ENCODE measurements at places on chromosomes 3 and 15.

DNA sequence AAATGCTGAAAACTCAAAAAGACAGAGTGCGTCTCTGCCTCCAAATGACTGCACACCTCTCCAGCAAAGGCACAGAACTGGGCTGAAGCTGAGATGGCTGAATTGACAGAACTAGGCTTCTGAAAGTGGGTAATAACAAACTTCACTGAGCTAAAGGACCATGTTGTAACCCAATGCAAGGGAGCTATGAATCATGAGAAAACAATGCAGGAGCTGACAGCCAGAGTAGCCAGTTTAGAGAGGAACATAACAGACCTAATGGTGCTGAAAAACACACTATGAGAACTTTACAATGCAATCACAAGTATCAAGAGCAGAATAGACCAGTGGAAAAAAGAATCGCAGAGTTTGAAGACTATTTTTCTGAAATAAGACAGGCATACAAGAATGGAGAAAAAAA, 10.1 kb upstream of the AVEN start:
- DNase-seq, result no peak

- no peak for DNase-seq
Measured at GRCh38 chr3:195873971-195874370, 34.4 kb downstream of the TNK2 start.

DNA sequence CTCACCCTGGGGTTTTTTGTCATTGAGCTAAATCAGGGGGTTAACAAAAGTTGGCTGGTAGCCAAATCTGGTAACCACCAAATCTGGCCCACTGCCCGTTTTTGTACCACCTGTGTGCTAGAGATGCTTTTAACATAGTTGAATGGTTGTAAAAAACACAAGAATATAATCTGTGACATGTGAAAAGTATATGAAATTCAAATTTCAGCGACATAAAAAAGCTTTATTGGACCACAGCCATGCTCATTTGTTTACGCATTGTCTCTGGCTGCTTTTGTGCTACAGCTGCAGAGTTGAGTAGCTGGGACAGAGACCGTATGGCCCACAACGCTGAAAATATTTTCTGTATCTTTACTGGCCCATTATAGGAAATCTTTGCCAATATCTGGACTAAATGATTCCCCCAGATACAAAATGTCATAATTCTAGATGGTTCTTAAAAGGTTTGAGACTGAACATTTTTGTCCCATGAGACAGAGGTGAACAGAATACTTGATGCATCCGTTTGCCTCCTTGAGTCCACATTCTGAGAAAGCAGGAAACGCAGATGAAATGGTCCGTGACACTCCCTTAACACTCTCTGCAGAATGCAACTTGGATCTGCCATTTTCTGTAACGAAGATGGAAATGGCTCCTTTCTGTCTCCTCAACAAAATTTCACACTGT, 120.9 kb upstream of the PDZRN3 start:
- no peak for DNase-seq

- no peak for DNase-seq
Measured at GRCh38 chr3:129312671-129313414, 34.2 kb downstream of the HMCES start.

GRCh38 chr3:33737146-33737545, 19.1 kb upstream of the CLASP2 start:
- DNase-seq, result no peak

- no peak for DNase-seq
Measured at GRCh38 chr3:175338775-175339535, 479.8 kb downstream of the NAALADL2 start.

GRCh38 chr3:149501524-149501923, 27.0 kb downstream of the TM4SF4 start:
- DNase-seq, result no peak

- DNase-seq, result no peak
Measured at GRCh38 chr3:66000506-66000905, 38.2 kb downstream of the MAGI1 start.

GRCh38 chr15:98953000-98953787, 54.4 kb downstream of the PGPEP1L start:
- no peak for DNase-seq

DNA sequence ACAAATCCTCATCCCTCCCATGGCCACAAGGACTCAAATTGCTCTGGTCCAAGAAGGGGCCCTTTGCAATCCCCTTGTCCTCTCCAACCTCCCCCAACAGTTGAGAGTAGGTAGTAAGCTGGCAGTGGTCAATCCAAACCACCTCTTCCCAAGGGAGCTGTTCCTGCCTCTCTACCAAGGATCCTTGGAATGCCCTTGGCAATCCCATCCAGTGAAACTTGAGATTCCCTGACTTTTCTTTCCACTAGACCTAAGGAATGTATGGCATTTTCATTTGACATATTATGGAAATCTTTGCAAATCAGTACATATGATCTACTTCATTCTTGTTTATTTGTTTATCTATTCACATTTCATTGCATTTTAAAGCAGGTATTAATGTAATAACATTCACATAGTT, 4.8 kb upstream of the RBP2 start:
- no peak for DNase-seq

DNA sequence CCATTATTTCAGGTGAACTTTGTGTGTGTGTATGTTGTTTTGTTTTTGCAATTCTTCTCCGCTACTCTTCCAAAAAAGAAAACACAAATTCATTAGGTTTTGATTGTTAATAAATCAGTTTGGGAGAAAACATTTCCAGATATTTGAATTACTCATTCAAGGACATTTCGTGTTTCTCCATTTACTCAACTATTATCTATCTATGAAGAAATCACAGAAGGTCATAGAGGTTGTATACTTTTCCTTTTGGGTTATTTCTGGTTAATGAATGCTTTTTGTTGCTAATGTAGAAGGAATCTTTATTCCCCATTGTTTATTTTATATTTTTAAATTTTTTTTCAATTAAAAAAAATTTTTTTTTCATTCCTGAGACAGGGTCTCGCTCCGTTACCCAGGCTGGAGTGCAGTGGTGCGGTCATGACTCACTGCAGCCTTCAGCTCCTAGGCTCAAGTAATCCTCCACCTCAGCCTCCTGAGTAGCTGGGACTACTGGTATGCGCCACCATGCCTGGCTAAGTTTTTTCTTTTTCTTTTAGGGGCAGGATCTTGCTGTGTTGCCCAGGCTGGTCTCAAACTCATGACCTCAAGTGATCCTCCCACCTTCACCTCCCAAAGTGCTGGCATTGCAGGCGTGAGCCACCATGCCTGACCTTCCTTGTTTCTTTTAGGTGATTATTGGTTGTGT, 28.4 kb downstream of the IGF1R start:
- DNase-seq, result no peak

DNA sequence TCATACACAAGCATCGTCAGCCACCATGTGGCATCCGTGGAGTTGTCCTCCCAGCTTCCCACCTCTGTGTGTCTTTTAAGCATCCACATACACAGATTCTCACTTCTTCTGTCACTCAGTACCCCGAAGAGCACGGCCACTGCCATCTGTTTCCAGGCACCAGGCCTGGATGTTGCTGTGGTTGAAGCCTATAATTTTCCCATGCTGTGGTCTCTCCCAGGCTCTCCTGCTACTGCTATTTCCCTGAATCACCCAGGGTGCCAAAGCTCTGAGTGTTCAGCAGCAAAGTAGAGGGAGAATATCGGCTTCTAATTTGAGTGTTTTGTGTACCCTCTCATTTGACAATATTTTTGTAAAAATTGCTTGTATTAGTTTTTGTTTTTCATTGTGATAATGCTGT, 265.7 kb downstream of the DIPK2A start:
- no peak for DNase-seq

DNA sequence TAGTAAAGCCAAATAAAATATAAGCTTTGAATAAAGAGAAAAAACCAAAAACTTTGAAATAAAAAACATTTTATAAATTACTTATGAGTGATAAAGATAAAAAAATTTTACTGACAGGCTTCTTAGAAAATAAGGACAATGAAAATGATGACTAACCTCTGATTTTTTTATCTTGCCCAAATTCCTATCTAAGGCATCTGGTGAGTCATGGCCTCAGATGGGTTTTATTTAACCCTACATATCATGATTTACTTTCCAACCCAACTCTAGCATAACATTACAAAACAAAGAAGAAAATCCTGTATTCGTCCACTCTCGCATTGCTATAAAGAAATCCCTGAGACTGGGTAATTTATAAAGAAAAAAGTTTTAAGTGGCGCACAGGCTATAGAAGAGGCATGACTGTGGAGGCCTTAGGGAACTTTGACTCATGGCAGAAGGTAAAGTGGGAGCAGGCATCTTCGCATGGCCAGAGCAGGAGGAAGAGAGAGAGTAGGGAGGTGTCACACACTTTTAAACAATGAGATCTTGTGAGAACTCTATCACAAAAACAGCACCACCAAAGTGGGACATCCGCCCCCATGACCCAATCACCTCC, 152.1 kb downstream of the NEK10 start:
- DNase-seq, result no peak

DNA sequence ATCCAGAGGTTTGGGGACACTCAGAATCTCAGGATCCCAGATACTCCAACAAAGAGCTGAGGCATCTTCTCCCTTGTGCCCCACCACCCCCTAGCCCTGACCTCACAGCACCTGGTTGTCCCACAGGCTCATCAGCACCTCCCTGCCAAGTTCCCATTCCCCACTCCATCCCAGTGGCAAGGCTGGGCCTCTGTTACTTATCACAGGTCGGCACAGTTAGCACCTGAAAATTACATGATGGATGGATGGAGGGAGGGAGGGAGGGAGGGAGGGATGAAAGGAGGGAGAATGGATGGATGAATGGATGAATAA, 12.8 kb downstream of the MYL3 start:
- no peak for DNase-seq

- DNase-seq, result no peak
Measured at GRCh38 chr15:92636908-92637481, 18.6 kb downstream of the FAM174B start.

GRCh38 chr3:196060834-196061233, 21.1 kb downstream of the TFRC start:
- no peak for DNase-seq

GRCh38 chr3:141940194-141940776, 63.8 kb downstream of the ATP1B3 start:
- DNase-seq, result no peak

GRCh38 chr3:4077950-4078349, 225.2 kb upstream of the SETMAR start:
- DNase-seq, result no peak

DNA sequence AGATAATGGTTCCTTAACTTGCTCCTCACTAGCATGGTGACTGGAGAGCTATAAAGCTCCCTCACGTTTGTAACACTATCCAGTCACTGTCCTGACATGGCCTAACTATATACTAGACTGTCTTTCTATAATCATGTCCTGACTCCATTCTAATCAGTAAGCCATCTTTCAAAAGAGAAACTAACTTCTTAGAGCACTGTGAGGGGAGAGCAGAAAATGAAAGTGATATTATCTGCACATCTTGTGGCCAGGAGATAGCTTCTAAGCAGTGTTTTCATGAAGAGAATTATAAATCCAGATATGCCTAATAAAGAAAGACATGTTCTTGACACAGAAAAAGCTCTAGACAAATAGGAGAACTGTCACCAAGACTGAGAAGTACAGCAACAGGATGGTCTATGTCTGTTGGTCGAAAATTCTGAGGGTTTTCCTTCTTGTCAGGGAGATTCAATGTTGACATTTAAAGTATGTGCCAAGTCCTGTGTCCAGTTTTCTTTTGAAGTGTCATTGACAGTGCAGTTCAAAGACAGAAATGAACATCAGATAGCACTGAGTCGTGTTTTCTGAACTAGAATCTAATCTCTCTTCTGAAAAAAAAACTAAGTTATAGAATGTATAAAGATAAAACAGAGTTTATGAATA, 230.6 kb upstream of the PEX5L start:
- no peak for DNase-seq

- no peak for DNase-seq
Measured at GRCh38 chr3:32780735-32781210, 37.0 kb upstream of the TRIM71 start.

DNA sequence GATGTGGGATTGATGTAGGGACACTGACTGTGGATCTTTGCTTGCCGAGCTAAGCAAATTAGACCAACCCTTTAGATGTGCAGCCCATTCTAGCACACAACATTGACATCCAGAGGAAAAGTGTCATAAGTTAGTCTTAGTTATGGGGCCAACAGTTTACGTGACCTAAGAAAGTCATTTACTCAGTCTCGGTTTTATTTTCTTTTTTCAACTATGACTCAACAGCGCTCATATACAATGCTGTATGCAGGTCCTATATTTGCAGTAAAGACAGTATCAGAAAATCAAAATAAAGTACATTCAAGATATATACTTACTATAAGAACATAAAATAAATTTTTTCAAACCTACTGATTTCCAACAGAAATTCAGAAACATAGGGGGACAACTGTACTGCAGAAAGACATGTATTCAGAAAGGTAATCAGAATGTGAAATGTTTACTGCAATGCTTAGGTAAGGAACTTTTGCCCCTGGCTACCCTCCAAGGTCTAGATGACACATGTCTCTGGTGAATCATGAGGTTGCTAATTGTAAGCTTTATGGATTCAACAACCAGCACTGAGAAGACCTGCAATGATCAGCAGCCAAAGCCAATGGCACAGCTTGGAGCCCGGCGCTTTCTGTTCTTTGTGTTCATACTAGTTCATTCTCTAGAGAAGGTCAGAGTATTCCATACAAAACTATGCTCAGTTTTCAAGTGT, 317.5 kb upstream of the CNTN6 start:
- DNase-seq, result no peak

GRCh38 chr15:98668566-98669308, 20.4 kb downstream of the IGF1R start:
- no peak for DNase-seq

- no peak for DNase-seq
Measured at GRCh38 chr3:17913359-17913758, 170.9 kb upstream of the TBC1D5 start.

DNA sequence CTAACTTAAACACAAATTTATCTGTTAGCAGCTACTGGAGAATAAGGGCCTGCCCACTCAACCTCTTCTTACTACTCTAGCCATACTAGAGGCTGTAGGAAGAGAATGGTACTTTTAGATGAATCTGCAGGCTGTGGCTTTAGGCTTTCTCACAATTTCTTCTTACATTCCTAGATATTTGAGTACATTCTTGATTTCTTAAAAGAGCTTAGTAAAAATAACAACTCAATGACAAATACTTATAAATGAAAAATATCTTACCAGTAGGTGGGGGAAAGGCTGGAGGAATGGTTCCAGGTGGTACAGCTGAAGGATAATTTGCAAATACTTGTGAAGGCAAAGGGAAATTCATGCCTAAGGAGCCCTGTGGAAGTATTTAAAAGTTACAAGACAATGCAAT, 92.9 kb upstream of the GK5 start:
- no peak for DNase-seq

- DNase-seq, result no peak
Measured at GRCh38 chr15:73228128-73228646, 140.6 kb downstream of the HCN4 start.

DNA sequence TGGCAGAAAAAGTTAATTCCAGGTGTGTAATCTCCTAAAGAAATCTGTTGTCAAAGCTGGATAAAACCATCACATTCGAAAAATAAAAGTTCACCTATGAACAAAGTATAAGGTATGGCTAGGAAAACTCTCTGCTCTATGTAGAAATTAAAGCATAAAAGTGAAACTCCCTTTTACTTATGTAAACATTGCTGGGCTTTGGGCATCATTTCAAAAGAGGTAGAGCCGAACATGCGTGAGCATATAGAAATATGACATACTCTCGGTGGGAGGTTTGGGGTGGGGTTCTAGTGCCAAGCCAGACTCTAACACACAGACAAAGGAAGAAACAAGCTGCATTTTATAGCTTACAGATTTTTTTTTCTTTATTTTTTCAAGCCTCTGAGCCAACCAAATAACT, 306.8 kb upstream of the ATP11B start:
- no peak for DNase-seq

GRCh38 chr3:138854204-138854603, 19.5 kb upstream of the PIK3CB start:
- no peak for DNase-seq

Data from activated naive CD8-positive, alpha-beta T cell treated with anti-CD3 and anti-CD28 coated beads, Interleukin-2, amount 50 U/mL, for 16 hours (primary cell).